ENCODE measurements at places on chromosomes 6 and 20.

DNA sequence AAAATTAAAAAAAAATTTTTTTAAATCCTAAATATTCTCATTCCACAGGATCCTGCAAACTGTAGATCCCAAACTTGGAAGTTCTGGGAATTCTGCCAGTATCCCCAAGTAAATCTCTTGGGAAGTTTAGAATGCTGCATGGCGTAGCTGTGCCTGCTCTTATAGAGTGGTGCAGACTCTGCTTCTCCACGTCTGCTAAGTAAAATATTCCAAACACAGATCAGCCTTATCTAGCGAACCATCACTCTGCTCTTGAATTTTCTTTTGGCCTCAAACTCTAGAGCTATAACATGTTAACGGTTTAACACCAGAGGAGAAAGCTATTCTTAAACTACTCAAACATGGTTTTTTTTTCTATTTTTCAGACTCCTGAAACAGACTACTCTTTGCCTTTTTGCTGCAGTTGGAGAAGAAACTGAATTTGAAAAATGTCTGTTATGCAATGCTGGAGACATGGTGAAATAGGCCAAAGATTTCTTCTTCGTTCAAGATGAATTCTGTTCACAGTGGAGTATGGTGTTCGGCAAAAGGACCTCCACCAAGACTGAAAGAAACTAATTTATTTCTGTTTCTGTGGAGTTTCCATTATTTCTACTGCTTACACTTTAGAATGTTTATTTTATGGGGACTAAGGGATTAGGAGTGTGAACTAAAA is 138.5 kb upstream of the AKAP12 start:
- DNase-seq: no peak

GRCh38 chr6:163123098-163123497 is 291.4 kb upstream of the QKI start:
- DNase-seq: no peak

GRCh38 chr6:160534050-160534696 is 129.9 kb downstream of the LPA start:
- DNase-seq: peak; percentile 57

DNA sequence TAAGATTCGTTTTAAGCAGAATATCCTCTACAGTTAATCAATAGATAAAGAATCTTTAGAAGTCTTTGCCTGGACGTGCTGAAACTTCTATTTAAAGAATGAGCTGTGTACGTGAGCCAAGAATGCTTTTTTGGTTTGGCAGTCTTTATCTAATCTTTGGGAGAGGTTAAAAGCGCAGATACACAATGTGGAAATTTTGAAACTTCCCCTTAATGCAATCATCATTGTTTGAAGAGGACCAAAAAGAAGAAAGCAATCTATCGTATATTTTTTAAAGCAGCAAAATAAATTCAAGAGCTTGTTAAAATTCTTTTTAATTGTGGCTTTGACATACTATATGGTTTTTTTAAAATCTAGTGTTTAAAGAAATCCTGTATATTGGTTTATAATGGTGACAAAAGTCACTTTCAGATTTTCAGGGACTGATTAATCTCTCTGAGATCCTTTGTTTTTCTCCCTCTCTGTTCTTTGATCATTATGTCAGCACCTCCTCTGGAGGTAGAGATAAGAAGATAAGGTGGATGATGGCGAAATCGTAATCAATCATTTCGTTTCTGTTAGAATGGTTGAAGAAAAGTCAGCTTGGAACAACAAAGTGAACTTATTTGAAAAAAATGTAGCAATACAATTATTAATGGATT is 92.1 kb upstream of the FAM184A start:
- DNase-seq: no peak

DNA sequence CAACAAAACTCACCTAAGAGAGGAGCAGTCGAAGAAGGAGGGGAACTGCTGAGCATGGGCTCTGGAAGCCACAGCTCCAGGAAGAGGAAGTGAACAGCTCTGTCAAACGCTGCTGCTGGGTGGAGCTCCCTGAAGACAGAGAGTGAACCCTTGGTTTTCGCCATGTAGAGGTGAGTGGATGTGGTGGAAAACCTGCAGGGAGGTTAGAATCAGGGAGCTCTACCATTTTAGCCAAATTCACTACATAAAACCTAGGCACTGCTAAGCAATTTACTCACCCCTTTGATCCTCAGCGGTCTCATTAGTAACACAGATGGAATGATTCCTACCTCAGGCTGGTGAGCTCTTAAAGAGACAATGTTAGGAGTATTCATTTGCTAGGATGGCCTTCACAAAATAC is 19.4 kb upstream of the TFAP2A start:
- no peak for DNase-seq

DNA sequence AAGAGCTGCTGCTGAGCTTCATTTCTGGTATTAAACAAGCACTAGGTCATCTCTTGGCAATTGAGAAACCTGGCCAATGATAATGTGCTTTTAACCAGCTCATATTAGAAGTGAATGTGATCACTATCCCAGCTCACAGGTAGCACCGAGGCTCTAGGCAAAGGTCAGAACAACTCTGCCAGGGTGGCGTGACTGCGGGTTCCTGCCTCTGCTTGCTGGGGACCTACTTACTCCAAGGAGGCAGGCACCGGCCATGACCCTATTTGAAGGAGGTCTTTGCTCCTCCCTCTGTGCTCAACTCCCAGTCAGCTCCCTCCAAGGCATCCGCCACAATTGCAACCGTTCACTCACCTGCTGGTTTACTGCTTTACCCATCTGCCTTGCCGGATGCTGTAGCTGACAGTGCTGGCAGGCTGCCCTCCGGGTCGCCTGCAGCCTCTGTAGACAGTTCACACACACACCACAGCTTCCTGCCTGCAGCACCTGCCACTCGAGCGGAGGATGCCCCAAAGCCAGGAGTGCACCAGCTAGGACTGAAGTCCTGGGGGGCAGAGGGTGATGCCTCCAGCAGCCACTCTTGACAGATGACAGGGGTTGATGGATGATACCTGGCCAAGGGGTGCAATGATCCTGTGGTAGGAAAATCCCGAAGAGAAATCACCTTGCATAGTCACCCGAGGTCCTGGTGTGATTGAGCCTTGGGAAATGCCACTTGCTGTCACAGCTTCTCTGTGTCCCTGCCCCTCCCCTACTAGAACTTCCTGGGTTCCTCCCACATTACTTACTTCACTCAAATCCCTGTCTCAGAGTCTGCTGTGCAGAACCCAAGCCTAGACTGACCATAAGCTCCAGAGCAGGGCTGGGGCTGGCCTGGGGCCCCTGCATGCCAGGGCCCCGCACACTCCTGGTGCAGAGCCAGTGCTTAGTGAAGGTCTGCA is 8.8 kb upstream of the VSX1 start:
- peak; percentile 70 for DNase-seq
